Amniotic stem cell (primary cell): ENCODE measurements at places on chromosomes 3 and 15.
A peak's percentile ranks its signal among the peaks of the same experiment; 100 is the strongest.

GRCh38 chr3:33915796-33916546 lies 117.5 kb downstream of the PDCD6IP start:
- DNase-seq, result no peak

GRCh38 chr15:68173119-68173518 lies 32.0 kb downstream of the CALML4 start:
- DNase-seq, result no peak

- DNase-seq, result peak; percentile 6
These were observed 26.5 kb downstream of the KLF13 start for GRCh38 chr15:31352911-31353811.

DNA sequence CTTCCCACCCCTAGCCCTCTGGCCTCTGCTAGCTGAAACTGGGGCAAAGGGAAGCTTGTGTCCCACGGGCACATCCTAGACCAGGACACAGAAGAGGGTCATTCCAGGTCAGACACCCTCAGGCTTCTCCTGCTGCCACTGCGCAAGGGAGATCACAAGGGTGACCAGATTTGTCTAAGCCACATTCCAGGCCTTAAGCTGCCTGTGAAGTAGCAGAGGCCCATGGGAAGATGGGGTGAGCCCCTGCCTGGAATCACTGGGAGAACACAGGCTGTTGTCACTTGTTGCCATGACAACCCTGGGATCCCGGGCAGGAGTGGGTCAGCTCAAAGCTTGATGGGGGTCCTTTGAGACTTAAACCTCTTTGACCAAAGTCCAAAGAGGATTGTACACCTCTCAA lies 10.8 kb downstream of the STRA6 start:
- DNase-seq, result no peak

GRCh38 chr3:39232859-39233258 lies 40.5 kb upstream of the XIRP1 start:
- no peak for DNase-seq
